Activated naive CD4-positive, alpha-beta T cell treated with anti-CD3 and anti-CD28 coated beads for 36 hours (primary cell): ENCODE measurements at places on chromosomes 11 and 22. TPM values are rescaled to one million over a fixed set of nuclear protein-coding genes. Genes with fewer than 3 reads are reported as not detected.
A peak's percentile ranks its signal among the peaks of the same experiment; 100 is the strongest.

ALG12 gene
- 9.6 TPM for total RNA-seq

KMT5B gene
- 21.6 TPM for total RNA-seq

GRCh38 chr11:85767246-85767945 is 43.5 kb downstream of the SYTL2 start:
- DNase-seq, result no peak

DNA sequence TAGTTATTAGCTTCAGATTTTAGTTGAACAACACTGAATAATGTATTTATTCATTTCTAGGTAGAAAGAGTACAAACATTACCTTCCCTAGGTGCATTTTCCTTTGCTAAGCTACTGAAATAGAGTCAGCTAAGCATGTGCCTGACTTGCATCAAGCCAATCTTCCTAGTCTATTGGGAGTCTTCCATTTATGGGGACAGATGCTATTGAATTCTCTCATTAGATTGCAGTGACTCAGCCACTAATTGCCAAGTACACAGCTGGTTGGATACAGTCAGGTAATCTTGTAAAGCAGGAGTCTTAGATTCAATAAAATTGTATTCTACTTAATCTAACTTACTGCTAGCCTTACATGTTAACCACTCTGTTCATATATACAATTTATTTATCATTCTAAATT is 55.2 kb upstream of the RPS13 start:
- DNase-seq, result no peak

C1QTNF4 gene
- total RNA-seq, result not detected

DNA sequence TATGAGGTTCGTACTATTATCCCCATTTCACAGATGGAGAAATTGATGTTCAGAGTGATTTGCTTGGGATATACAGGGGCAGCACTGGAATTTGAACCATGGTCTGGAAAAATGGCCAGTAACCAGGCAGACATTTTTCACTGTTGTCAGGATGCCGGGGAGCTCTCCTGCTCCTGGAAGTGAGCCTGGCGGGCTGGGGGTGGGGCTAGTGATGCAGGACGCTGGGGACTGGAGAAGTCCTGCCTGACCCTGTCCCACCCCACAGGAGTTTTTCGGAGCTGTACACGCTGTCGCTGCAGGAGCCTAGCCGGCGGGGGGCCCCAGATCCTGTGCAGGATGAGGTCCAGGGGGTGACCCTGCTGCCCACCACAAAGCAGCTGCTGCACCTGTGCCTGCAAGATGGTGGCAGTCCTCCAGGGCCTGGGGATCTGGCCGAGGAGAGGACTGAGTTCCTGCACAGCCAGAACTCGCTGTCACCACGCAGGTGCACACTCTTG is 11.1 kb downstream of the SIPA1 start:
- DNase-seq, result no peak

DNA sequence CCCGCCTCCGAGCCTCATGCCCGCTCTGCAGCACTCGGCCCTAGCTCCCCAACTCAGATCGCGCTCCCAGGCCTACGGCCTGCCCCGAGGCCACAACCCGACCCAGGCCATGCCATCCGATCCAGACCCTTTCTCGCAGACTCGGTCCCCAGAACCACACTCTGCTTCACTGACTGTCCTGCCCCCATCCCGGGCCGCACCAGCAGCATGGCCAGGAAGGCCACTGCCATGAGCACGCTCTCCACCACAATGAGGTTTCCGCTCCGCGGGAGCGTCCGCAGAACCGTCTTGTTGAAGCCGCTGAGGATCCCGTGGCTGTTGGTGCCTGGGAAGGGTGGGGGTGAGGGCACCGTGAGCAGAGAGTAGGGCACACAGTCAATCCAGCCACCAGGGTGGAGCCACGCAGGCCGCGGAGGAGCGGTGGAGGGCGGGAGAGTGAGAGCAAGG is 6.4 kb downstream of the UNC93B1 start:
- no peak for DNase-seq

- DNase-seq, result peak; percentile 49
Observed at GRCh38 chr22:21568347-21569075, 997 bp downstream of the UBE2L3 start.

GGTLC2 gene
- total RNA-seq, result not detected

MMP8 gene
- total RNA-seq, result not detected

GRCh38 chr11:117841551-117842031 is 17.0 kb upstream of the FXYD2 start:
- DNase-seq, result no peak

MRGPRX3 gene
- total RNA-seq, result not detected
